Midbrain (tissue), 1 donor: ENCODE measurements at places on chromosomes 4 and X.

DNA sequence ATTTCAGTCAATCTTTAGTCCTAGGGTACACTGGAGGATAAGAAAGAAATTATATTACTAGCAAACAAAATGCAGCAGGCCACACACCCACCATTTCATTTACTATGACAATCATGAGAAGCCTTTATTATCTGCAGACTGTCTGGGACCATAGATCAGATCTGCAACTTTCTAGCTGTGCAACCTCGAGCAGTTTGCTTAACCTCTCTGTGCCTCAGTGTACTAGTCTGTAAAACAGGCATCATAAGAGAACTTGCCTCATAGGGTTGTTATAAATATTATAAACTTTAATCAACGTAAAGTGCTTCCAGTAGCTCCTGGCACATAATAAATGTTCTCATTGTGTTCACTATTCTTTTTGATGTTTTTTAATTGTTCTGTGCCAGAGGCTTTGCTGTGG lies 128.2 kb upstream of the C1QTNF7 start:
- DNase-seq = no peak

DNA sequence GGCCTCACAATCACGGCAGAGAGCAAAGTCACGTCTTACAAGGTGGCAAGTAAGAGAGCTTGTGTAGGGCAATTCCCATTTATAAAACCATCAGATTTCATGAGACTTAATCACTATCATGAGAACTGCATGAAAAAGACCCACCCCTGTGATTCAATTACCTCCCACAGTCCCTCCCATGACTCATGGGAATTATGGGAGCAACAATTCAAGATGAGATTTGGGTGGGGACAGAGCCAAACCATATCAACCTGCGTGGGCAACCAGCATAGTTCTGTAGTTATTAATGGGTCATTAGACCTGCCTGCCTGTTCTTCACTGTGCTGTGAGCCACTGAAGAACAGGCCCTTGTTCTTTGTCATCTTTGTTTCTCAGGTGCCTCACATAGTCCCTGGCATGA lies 593.7 kb upstream of the BOD1L1 start:
- DNase-seq = no peak

DNA sequence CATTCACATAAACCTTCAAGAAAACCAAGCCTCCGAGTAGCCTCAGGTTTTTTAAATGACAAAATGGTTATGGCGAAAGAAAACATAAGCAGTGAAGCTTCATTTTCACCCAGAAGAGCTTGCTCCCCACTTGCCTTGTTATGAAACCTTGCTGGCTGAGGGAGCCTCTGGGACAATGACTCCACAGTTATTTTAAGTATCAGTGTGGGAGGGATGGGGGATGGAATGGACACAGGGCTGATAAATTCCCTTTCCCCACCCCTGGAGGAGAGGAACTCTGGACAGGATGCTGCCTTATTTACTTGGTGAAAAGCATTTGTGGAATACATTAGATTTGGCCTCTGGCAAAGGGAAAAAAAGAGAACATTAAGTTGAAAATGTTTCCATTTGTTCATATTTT lies 220.7 kb upstream of the CNKSR2 start:
- DNase-seq = no peak

DNA sequence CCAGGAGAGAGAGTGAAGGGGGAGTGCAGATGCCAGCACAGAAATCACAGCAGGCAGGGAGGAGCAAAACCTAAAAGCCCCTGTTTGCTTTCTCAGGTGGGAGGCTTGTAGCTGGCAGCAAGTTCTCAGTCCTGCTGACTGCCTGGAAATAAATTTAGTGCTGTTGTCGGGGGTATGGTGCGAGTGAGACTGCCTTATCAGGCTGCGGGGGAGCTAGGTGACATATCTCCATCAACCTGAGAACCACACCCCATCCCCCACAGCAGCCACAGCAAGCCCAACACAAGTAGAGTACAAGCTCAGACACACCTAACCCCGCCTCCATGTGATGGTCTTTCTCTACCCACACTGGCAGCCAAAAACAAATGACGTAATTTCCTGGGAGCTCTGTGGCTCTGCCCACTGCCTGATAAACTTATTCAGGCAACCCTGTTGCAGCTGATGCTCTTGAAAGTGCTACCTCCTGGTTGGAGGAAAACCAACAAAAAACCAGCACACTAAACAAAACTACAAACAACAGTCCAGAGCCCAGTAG lies 953.4 kb upstream of the NDST4 start:
- no peak for DNase-seq

GRCh38 chr4:93072292-93072691 lies 756.3 kb upstream of the ATOH1 start:
- DNase-seq = no peak

DNA sequence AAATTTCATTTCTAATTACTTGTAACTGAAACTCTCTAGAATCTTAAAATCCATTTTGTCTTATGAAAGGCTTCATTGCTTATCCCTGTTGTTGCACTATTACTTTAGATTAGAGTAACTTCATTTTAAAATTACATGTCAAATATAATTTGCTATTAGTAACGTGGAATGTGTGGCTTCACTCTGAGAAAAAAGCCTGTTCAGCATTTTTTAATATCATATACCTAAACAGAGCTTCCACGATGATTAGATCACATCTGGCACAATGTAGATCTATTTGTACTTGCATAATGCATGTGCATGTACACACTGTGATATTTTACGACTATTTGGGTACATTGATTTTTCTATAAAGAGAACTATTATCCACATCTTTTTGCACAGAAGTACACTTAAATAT lies 648.1 kb downstream of the RPA4 start:
- DNase-seq = no peak

GRCh38 chr4:1203026-1203616 lies 30.7 kb upstream of the SPON2 start:
- DNase-seq = no peak

GRCh38 chr4:6229671-6230501 lies 29.5 kb upstream of the JAKMIP1 start:
- no peak for DNase-seq

DNA sequence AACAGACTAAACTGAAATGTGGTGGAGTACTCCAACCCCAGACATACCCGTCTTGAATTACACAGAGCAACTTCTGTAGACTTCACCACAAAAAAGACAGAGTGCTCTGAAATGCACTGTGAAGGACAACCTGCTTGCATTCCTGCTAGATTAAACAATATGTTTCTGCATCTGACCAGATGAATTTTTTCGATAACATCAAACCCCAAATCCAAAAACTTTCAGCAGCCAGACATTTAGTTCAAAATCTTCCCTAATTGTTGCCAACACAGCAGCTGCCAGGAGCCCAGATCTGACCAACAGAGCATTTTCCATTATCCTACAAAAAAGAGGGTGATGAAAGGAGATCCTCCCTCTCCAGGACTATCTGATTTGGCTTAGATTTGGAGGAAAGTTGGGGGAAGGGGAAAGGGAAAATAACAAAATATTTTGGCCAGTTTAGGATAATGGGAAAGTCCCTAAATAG lies 356.5 kb downstream of the PDGFC start:
- DNase-seq = no peak

DNA sequence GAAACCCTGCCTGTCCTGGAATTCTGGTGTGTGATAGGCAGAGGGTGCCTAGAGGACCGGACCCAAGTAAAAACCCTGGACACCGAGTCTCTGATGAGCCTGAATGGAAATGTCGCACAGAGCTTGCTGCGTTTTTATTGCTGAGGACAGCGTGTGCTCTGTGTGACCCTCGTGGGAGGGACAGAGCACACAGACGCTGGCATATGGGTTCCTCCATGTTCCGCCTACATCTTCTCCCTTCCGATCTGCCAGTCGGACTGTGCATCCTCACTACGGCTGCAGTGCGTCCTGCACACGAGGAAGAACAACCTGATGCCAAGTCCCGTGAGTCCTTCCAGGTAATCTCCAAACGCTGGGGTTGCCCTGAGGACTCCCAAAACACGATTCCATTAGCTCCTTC lies 68.3 kb downstream of the AFAP1 start:
- DNase-seq = no peak

DNA sequence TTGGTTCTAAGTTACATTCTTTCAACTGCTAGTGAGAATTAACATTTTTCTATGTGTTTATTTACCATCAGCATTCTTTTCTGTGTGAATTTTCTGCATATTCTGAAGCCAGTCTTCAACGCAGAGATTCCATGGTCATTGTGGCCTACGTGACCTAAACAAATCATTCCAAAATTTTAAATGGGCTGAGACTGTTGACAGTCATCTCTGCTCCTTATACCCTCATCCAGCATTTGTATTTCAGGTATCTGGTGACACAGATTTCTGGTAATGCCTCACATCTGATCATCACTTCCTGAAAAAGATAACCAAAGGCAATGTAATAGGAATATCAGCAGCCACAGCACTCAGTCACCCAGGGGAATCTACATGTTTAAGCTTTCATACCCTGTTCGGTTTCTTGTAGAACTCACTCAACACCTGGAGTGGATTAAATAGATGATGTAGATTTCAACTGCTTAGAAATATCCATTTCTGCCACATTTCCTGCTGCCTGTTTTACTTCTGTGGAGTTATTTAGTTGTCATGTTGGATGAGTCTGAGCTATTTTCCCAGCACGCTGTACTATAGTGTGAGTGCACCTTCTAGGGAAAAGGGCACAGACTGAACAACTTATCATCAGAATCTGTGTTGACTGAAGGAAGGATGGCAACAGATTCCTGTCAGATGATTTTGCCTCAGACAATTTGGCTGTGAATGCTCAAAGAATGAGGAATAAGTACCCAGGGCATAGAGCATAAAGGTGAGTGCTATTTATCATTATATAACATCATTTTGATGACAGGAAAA lies 73.0 kb upstream of the HPGD start:
- DNase-seq = no peak

GRCh38 chr4:144655491-144655890 lies 9.5 kb downstream of the HHIP start:
- DNase-seq = no peak

- no peak for DNase-seq
These were observed 16.1 kb upstream of the WAS start for GRCh38 chrX:48667509-48667908.

- DNase-seq = no peak
These were observed 41.8 kb downstream of the RBM47 start for GRCh38 chr4:40587826-40588225.

GRCh38 chr4:83455281-83456183 lies at the start of the genes HELQ and MRPS18C:
Gene HELQ, minus strand, starts transcription at chr4:83455823. Its CDS starts 130 bp downstream, at chr4:83455693.
Gene MRPS18C, plus strand, starts transcription at chr4:83456058. Its CDS starts 20 bp downstream, at chr4:83456078.
- DNase-seq = peak; percentile 97

GRCh38 chrX:34790026-34790425 lies 132.9 kb upstream of the TMEM47 start:
- DNase-seq = no peak

GRCh38 chrX:132821974-132822633 lies 136.3 kb downstream of the HS6ST2 start:
- DNase-seq = no peak

DNA sequence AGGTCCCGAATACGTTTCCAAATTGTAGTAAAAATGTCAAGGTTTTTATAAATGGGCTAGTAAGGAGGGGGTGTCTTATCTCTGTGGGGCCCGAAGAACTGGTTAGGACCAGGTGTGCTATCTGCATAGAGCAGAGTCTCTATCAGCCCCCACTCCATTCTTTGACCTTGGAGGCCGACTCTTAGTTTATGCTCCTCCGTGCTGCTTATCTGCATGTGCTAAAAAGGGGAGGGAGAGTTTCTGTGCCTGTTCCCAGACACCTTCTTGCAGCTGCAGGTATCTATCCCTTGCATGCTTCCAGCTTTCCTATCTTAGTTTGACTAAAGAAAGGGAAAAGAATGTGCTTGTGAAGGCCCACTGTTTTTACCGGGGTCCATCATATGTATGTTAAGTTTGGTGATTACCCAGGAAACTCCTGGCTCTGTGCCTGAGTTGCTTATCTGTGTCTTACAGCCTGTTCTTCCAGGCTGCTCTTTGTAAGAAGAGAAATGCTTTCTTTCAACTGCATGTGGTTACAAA lies 28.6 kb upstream of the NAF1 start:
- DNase-seq = no peak

- no peak for DNase-seq
These were observed 1445.1 kb upstream of the TENM3 start for GRCh38 chr4:180798036-180798577.

DNA sequence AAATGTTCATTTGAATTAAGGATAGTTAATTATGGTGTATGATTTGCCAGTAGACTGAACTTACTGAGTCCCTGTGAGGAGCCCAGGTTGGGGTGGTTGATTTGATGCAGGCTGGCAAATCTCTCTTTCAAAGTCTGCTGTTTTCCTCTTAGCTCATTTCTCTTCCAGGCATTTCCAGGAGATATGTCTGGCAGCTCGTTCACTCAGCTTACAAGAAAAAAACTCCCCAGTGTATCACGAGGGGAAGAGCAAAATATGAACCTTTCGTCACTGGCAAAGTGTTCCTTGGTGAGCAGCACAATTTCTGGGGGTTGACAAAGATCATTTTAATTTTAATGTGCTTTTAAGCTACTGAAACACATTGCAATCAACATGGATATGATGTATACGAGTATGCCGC lies 244.2 kb downstream of the CBLL2 start:
- DNase-seq = no peak

DNA sequence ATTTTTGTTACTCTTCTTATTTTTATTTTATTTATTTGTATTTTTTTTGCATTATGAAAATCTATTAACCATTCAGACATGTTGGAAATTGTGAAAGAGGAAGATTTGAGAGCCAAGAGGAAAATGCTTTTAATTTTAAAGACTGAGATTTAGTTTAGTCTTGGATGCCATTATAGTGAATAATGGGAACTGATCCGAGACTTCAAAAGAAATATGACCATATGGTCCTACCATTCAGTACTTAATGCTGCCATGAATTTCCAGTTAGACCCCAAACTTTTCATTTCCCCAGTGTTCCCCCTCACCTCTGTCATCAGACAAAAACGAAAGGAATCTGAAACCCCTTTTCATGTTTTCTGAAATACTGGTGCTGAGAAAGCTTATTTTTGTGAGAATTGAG lies 95.5 kb downstream of the TENM3 start:
- DNase-seq = no peak

GRCh38 chr4:138450546-138451275 lies 208.6 kb upstream of the SLC7A11 start:
- no peak for DNase-seq

DNA sequence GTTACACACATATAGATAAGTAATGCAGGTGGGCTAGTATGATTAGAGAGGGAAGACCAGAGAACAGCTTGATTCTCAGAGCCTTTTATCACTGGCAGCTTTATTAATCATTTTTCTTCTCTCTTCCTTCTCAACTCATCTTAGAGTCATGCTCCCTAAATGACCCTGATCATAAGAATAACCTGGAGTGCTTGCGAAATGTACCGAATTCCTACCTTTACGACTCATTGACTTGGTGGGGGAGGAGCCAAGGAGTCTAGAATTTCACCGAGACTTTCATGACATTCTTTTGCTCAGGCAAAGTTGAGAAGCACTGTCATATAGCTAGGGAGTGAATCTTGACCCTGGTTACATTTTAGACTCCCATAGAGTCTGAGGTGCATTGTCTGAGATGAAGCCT lies 298.9 kb upstream of the PUDP start:
- no peak for DNase-seq

DNA sequence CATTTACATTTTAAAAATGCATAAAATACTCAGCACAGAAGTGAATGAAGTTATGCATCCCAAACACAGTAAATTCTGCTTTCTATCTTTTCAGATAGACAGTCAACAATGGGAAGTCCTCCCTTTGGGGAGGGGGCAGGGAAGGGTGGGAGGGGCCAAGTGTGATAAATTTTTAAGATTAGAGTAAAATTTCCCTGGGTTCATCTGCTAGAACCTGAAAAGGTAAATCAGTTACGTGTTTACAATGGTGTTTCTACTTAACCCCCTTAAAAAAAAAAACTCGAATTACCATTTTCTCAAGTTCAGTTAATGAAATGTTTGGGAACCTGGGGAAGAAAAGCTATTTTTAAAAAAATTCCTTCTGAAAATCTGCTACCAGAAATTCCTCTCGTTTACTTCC lies 9.1 kb downstream of the PITX2 start:
- DNase-seq = no peak
